ENCODE measurements at places on chromosomes 6 and 20.
A peak's percentile ranks its signal among the peaks of the same experiment; 100 is the strongest.

DNA sequence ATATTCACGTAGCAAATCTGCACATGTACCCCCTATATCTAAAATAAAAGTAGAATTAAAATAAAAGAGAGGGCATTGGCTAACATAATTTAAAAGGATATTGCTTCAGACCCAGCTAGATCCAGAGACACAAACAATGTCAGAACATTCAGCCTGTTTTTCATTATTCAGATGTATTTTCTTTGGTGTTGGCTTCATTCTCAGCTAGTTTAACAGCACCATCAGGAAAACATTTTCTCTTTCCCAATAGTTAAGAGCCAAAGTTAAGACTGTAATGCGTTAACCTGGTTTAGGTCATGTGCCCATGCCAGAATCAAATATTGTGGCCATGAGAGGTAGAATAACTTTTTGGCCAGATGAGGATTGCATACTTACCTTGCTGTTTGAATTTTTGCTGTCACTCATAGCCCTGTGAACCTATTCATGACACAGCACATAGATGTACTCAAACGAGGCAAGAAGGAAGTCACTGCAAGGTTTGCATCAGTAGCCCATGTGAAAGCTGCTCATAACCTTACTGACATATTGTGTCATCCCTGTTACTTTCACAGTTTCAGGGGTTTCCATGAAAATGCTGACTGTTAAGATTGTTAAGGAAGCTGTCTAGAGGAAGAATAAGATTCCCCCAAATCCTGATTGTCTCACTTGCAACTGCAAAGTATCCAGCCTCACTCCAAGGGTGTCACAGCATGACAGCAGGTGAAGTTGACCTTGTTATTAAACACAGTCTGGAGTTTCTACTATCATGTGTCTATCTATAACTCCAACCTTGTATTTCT lies 233.1 kb downstream of the PACRG start:
- no peak for DNase-seq

DNA sequence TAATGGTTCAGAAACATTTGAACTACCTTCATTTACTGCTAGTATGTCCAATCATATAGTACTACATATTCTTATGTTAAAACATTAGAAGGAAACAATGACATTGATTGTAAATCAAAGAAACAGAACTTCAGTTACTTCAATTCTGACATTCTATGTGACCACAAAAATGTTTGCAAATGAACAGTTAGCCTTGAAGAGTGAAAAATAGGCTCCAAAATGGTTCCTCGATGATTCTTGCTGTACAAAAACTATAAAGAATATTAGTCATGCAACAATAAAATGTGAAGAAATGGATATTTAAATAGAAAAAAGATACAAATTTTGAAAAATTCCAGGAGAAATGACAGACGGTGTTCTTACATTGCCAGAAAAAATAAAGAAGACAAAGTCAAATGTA lies 686.9 kb downstream of the BCKDHB start:
- DNase-seq: no peak

GRCh38 chr6:55668591-55668990 lies 89.6 kb upstream of the HMGCLL1 start:
- no peak for DNase-seq

GRCh38 chr20:45994761-45995493 lies 13.8 kb upstream of the MMP9 start:
- DNase-seq: no peak

GRCh38 chr20:44696315-44696714 lies 18.9 kb upstream of the CCN5 start:
- DNase-seq: peak; percentile 16

- no peak for DNase-seq
Observed at GRCh38 chr6:106128981-106129781, 43.0 kb downstream of the PRDM1 start.

- DNase-seq: no peak
Observed at GRCh38 chr6:51660767-51661166, 426.6 kb downstream of the PKHD1 start.

- DNase-seq: no peak
Observed at GRCh38 chr6:712805-713204, 19.9 kb upstream of the EXOC2 start.

GRCh38 chr6:43052842-43053544 lies 658 bp downstream of the CUL7 start:
- peak; percentile 49 for DNase-seq

GRCh38 chr6:45667766-45668165 lies 290.0 kb upstream of the SUPT3H start:
- DNase-seq: no peak

DNA sequence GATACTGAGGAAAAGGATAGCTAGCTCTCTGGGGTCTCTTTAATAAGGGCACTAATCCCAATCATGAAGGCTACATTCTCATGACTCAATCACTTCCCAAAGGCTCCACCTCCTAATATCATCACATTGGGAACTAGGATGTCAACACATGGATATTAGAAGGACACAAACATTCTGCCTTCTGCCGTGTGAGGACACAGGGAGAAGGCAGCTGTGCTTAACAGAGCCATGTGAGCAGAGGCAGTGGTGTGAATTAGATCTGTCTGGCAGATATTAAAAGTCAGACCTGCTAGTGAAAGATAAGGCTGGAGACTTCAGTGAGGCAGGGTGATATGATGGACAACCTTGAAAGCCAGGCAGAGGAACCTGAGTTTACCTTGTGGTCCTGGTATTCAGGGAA lies 341.9 kb downstream of the ARHGAP18 start:
- peak; percentile 10 for DNase-seq

- DNase-seq: no peak
Observed at GRCh38 chr20:21100578-21101452, 5.3 kb downstream of the LINC00237 start.

GRCh38 chr20:52953020-52953419 lies 19.1 kb upstream of the TSHZ2 start:
- DNase-seq: no peak

DNA sequence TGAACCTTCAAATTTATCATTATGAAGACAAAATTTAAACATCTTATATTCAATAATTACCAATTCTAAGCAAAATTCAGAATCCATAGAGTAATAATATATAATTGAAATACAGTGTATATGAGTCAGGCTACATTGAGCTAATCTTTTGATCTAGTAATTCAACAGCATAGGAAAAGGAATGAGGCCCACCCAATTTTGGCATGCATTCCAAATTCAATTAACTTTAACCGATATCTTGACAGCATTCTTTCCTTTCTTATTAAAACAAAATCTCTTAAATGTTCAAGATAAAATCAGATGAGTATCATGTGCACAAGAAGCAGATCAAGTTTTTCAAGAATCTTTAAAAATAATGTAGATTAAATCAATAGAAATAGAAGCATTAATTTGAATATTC lies 132.9 kb upstream of the QKI start:
- DNase-seq: no peak

- DNase-seq: peak; percentile 58
Observed at GRCh38 chr6:34546551-34547321, 9.4 kb downstream of the SPDEF start.

GRCh38 chr6:118980063-118980462 lies 45.1 kb upstream of the MCM9 start:
- no peak for DNase-seq

DNA sequence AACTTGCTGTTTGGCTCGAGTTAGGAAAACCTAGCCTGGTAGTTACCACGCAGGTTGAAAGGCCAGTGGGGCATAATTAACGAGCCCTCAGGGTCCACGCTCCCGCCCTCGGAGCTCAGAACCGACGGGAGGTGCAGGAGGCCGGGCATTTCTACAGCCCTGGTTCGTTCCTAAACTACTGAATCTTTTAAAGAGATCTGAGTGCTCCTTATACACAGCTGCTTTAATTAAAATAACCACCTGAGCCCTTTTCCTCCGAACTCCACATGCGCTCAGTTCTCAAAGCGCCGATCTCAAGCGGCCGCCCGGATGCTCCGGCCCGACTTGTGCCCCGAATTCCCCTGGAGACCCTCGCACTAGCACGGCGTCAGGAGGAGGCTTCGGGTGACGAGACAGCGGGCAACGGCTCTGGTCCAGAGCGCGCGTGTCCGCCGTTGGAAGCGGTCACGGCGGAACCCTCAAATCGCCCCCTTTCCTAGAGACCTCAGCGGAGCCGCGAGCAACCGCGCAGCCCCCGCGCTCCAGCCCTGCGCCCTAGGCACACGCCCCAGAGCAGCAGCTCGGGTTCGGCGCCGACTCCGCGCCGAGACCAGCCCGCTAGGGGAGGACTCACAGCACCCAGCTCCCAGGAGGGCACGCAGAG lies 397 bp downstream of the WDR27 start:
- peak; percentile 41 for DNase-seq

DNA sequence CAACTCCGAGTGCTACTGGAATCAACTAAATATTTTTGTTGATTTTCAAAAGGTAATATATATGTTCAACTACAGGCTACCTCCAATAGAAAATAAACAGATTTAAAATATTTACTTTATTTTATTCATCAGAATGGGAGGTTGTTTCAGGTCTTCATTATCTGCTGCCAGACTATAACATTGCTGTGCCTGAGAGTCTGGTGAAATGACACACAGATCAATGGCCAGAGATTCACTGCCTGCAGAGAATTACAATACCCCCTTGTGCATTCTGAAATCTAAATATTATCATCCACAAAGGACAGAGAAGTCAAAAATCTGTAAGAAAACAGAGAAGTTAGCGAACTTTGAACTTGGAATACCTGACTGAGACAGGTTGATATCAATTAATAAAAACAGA lies 667.8 kb upstream of the GJE1 start:
- DNase-seq: no peak

DNA sequence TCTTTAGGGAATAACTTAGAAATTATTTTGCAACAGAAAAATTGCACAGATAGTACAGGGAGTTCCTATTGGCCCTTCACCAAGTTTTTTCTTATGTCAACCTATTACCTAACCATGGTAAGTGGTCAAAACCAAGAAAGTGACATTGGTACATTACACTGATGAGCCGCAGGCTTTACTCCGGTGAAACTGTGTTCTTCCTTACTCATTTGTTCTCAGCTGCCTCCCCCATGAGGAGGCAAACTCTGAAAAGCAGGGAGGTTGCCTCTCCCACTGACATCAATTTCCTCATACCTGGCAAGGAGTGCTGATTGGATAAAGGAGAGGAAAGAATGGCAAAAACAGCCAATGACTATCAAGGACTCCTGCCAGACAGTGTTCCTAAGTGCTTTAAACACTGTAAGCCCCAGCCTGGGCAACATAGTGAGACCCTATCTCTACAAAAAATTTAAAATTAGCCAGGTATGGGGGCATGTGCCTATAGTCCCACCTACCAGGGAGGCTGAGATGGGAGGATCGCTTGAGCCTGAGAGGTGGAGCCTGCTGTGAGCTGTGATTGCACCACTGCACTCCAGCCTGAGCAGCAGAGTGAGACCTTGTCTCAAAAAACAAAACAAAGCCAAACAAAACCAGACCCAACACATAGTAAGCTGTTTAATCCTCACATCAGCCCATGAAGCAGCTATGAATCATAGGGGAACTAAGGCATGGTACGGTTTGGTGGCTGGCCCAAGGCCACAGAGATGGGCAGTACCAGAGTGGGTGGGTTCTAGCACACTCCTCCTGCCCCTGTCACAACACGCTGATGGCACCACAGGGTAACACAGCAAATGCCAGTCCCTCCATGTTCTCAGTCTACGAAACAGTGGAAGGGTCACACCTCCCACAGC lies 24.7 kb downstream of the C20orf203 start:
- peak; percentile 56 for DNase-seq

- peak; percentile 20 for DNase-seq
Observed at GRCh38 chr6:30007132-30007764, 53.8 kb upstream of the POLR1H start.

DNA sequence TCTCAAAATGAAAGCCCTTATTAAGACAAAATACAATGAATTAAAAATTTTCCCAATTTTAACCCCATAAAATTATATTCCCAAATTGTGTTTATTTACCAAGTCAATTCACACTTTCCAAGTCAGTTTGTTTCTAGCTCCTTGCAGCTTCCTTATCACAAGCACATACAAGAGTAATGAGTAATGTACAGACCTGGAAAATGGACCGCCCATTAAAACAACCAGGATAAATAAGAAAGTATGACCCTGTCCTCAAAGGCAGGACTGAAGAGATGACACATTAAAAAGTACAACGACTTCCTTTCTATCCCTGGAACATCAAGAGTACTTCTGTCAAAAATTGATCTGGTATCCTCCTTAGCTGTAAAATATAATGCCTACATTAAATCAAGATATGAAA lies 47.1 kb upstream of the TMX4 start:
- no peak for DNase-seq

DNA sequence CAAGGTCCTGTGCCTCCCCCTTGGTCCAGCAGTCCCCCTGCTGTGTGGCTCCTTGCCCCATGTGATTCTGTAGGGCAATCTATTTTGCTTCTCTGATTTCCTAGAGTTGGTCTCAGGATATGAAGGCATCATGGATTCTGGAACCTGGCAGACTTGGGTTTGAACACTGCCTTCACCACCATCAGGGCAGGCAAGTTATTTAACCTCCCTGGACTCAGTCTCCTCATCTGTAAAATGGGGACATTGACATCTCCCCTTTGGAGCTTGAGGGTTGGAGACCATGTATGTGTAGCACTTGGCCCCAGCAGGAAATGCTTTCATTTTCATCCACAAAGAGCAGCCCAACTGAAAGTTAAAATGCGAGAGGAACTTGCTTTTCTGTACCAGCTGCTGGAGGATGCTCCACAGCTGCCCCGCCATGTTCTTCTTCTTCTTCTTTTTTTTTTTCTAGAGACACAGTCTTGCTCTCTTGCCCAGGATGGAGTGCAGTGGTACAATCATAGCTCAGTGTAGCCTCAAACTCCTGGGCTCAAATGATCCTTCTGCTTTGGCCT lies 6.7 kb downstream of the TOX2 start:
- DNase-seq: no peak

- DNase-seq: no peak
Observed at GRCh38 chr6:5811997-5812396, 194.7 kb downstream of the NRN1 start.

- no peak for DNase-seq
Observed at GRCh38 chr6:31826793-31827285, 699 bp upstream of the HSPA1B start.

DNA sequence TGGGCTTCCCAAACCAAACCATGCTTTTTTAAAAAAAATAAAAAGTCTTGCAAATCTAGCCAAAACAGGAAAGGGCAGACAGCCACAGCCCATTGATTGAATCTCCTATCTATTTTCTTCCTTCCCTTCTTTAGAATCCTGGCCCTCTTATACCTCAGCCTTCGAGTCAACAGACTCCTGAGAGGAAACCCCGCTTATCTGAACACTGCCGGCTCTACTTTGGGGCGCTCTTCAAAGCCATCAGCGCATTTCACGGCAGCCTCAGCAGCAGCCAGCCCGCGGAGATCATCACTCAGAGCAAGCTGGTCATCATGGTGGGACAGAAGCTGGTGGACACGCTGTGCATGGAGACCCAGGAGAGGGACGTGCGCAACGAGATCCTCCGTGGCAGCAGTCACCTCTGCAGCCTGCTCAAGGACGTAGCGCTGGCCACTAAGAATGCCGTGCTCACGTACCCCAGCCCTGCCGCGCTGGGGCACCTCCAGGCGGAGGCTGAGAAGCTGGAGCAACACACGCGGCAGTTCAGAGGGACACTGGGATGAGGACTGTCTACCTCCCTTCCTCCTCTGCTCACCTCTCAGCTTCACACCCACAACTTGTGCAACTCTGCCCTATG lies 10.1 kb upstream of the RTF2 start:
- peak; percentile 81 for DNase-seq
